ENCODE measurements at places on chromosomes 7 and 10.
A peak's percentile ranks its signal among the peaks of the same experiment; 100 is the strongest.

GRCh38 chr7:27693794-27694193 is 31.1 kb upstream of the HIBADH start:
- no peak for DNase-seq

- DNase-seq: no peak
Observed at GRCh38 chr10:121330563-121330962, 267.7 kb downstream of the FGFR2 start.

GRCh38 chr7:72760602-72761001 is 67.4 kb downstream of the TYW1B start:
- DNase-seq: no peak

GRCh38 chr7:116876664-116877442 is 14.5 kb downstream of the CAPZA2 start:
- no peak for DNase-seq

- no peak for DNase-seq
Observed at GRCh38 chr10:72068901-72069446, 19.4 kb downstream of the SPOCK2 start.

DNA sequence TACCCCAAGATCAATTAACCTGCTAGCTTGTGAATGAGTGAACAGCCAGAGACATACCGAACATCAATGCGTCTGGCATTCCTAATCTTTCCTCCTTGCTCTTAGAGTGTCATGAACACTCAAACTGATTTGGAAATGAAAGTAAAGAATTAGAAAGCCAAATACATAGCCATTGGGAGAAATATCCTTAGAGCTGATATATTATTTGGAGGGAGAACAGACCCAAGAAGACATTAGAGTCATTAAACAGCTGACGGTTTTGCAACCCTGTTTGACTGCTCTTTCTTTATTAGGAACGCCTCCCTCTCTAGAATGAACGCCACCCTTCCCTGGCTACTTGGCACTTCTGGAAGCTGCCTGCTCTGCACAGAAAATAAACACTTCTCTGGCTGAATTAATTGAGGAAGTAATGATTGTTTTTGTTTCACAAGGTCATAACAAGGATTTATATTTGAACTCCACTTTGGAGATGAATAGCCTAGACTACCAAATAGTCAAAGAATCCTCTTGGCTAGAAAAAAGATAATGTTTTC is 42.8 kb downstream of the CTTNBP2 start:
- DNase-seq: no peak

DNA sequence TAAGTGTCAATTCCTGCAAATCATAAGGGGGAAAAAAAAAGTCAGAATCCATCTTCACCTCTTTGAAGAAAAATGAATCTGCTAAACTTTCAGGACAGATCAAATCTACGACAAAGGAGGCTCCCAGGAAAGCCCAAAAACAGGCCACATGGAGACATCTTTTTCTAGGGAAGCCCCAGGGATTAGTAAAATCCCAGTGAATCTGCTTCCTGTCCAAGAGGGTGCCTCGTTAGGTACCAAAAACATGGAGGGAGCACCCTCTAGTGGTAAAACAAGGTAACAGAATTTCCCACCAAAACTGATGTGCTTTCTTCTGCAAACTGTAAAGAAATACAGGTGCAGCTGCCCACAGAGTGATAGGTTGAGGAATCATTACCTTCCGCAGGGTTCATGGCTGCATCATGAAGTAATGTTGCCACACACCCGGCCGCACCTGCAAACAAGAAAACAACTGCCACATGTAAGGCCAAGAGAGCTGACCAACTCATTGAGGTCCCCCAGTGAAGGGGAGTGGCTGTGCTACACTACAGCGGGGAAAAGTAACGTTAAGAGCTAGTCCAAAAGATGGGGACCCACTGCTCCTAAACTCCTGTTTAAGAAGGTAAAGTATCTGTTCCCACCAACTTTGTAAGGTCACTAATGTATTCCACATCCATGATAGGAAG is 7.9 kb downstream of the SLC25A28 start:
- DNase-seq: peak; percentile 82

DNA sequence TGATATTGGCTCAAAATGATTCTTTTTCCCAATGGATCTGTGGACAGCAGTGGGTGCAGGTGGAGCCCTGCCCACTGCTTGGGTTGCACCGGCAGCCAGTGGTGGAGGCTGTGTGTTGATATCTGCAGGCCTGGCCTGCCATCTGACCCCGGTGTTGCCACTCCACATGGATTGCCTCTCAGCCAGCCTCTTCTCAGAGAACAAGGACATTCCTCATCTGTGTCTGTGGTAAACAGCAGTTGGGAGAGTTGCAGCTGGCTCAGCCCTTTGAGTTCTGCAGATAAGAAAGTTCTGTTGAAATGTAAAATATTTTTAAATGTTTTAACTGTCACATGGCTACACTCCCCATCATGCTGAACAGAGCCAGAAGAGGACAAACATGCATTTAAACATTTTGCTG is 374.9 kb upstream of the CELF2 start:
- DNase-seq: no peak

DNA sequence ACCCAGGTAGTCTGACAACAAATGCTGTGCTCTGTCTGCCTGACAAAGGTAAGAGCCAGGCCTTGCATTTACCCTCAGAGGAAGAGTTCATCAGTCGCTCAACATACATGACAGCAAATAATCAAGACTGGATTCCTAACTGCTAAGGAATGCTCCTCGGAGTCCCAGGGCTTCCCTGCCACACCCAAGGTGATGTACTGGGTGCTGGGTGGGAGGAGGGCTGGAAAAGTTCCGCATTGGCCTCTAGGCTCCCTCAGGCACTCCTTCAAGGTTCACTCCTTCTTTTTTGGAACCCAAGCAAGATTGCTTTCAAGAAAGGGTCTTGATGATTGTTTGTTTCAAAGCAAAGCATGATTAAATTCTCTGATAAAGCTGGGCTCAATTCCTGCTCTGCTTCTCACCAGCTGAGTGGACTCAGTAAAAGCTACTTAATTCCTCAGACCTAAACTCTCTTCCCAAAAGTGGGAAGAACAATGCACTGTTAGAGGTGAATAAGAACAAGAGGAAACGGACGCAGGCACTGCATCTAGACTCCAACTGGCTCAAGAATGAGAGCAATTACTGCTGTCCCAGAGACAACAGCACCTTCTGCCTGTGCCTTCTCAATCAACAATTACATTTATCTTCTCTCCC is 173.5 kb downstream of the ELMO1 start:
- no peak for DNase-seq

- DNase-seq: no peak
Observed at GRCh38 chr10:20893297-20893696, 3.8 kb downstream of the NEBL start.

DNA sequence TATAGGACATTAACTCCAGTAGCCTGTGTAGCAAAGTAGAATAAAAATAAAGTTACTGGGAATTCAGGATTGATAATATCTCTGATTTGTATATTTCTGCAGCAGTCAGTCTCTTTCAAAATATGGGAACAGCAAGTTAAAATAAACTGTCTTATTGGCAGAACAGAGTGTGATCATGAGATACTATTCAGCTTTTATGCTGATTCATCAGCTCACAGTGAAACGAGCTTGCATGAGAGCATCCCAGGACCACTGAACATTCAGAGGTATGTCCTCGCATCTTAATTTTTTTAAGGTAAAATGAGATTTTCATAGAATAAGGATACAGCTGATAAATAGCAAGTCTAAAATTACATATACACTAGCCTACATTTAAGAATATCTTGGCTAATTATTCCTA is 282.5 kb upstream of the MYO3A start:
- DNase-seq: no peak

GRCh38 chr7:158318511-158318913 is 269.1 kb downstream of the PTPRN2 start:
- no peak for DNase-seq

DNA sequence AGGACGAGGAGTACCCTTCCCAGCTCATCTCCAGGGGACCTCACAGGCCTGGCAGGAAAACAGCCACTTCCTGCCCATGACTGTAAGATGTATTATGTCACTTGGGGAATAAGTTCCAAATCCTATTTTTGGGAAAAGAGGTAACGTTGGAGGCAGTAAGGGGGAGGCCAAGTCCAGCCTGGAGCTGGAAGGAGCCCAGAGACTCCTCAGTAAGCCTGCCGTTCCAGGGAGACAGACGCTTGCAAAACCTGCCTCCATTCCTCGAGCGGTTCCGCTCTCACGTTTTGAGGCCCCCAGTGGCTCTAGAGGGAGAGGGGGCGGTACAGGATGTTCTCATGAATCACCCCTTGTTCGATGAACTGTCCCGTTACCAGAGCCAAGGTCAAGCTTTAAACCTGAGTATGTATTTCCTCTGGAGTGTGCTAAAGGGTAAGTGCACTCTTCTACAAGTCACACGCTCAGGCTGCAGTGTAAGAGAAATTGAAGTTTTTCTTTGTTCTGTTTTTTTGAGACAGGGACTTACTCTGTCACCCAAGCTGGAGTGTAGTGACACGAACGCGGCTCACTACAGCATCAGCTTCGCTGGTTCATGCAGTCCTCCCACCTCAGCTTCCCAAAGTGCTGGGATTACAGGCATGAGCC is 45.5 kb upstream of the CYTH3 start:
- DNase-seq: peak; percentile 42

DNA sequence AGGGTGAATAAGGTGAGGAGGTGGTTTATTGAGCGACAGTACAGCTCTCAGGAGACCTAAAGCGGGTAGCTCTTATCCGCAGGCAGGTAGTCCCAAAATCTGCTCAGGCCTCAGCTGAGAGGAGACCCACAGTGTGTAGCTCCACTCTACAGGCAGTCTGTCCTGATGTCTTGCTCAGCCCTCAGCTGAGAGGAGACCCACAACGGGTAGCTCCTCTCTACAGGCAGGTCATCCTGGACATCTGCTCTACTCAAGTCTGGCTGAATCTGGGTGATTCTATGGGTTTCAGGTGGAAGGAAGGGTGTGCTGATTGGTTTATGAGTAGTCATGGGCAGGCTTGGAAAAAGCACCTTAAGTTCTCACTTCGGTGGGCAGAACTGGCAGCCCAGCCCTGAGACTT is 55.6 kb upstream of the ABCB5 start:
- DNase-seq: no peak

DNA sequence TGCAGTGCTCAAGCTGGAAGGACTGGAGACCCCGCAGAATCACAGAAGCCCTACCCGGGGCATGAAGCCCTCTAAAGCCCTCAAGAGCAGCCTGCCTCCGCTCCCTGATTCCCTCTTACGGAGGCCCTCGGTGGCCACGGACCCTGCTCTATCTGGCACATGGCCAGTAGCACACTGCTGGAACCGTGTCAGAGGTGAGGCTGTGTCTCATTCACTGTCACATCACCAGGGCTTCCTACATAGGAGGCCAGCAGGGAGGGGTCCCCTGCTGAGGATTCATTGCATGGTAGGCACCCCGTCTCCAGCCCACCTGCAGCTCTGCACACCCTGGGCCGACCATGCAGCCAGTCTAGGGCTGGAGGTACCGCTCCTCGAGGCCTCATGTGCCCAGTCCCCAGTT is 259.2 kb downstream of the TNS3 start:
- DNase-seq: no peak

- DNase-seq: no peak
Observed at GRCh38 chr7:108813251-108814014, 243.8 kb downstream of the DNAJB9 start.

- peak; percentile 71 for DNase-seq
Observed at GRCh38 chr7:119175911-119176627, 951.6 kb downstream of the ANKRD7 start.

DNA sequence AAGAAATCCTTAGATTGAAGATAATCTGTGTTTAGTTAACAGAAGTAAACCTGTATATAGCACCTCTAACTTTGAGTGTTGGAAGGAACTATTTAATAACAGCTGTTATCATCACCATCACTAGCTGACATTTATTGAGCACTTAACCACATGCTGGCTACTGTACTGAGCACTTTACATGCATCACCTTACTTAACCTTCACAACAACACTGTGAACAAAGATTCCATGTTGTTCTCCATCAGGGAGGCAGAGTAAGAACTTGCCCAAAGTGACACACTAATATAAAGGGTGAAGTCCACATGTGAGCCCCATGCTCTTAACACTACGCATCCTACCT is 182.2 kb downstream of the ST7 start:
- no peak for DNase-seq

GRCh38 chr7:1561036-1561940 is 5.3 kb upstream of the TMEM184A start:
- DNase-seq: no peak

DNA sequence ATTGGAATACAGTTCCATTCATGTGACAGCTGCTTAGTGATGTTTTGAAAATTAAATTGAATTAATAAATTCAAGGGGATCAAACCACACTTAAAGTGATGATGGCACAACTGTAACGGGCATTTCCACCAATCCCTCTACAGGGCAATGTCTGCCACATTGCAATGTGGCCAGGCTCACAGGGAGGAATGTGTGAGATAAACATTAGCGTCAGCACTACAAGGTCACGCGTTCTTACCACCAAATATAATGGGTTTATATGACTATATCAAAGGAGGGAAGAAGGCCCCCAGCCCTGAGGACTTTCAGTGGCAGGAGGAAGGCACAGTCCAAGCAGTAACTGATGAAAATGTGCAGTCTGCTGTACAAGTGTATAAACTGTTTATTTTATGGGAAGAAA is 31.1 kb upstream of the CELF2 start:
- no peak for DNase-seq

DNA sequence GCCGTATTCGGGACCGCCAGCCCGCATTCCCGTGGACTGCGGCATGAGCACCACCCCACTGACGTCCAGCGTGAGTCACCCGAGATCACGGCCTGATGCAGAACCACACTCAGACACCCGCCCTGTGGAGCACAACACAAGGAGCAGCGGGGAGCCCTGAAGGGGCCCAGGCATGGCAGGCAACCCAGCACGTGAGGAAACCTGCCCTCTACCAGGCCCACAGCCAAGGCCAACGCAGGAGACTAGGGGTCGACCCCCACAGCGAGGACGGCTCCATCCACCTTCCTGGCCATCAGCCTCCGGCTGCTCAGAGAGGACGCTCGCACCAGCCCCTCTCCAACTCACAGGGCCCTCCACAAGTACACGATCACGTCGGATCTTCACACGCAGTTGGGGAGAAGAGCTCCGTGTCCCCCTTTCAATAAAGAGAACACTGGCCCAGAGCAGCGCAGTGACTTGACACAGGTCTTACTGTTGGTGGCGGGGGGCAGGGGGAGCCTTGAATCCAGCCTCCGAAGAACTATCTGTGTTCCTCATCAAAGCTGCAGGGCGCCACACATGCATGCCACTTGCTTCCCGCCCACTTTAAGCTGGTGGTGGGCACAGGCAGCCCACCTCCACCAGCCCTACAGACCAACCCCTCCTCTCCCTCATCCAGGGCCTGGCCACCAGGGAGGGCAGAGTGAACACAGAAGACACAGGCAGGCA is 22.0 kb downstream of the MAD1L1 start:
- DNase-seq: no peak

DNA sequence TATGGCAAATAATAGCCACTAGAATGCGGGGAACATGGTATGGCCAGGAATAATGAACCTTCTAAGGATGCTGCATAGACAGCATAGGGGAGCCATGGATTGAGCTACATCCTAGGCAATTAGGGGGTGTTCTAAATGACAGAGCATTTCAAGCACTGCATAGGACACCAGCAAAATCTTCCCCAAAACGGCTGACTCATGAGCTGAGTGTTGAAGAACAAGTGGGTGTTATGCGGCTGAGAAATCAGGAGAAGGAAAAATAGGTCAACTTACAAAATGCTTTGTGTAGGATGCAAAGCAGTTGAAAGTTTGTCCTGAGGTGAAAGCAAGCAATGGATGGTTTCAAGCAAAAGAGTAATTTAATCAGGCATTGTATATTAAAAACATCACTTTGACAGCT is 1023.5 kb upstream of the C7orf33 start:
- DNase-seq: no peak

GRCh38 chr10:113158183-113158582 is 208.1 kb downstream of the TCF7L2 start:
- peak; percentile 75 for DNase-seq

- no peak for DNase-seq
Observed at GRCh38 chr7:138924501-138925225, 56.5 kb downstream of the KIAA1549 start.

GRCh38 chr10:43680035-43680434 is 31.4 kb upstream of the ZNF32 start:
- no peak for DNase-seq
